ENCODE measurements at places on chromosomes 13 and 19.

DNA sequence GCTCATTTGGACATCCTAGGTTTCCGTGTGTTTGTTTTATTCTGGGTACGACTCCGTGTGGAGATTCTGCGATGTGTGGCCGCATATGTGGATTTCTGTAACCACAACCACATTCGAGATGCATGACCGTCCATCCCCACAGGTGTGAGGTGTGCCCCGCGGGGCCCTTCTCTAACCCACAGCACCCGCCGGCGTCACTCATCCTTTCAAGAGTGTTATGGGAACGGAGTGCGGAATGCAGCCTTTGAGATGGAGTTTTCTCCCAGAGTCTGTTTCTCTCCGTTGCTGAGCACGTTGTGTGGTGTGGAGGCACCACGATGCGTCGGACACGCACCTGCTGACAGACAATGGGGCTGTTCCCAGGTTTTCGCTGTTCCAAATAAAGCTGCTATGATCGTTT lies 40.0 kb downstream of the C13orf46 start:
- no peak for DNase-seq

- DNase-seq = no peak
These were observed 584 bp upstream of the RPS16 start for GRCh38 chr19:39436350-39436716.

- peak; percentile 38 for DNase-seq
These were observed 229.6 kb downstream of the ZIC5 start for GRCh38 chr13:99741960-99742359.

DNA sequence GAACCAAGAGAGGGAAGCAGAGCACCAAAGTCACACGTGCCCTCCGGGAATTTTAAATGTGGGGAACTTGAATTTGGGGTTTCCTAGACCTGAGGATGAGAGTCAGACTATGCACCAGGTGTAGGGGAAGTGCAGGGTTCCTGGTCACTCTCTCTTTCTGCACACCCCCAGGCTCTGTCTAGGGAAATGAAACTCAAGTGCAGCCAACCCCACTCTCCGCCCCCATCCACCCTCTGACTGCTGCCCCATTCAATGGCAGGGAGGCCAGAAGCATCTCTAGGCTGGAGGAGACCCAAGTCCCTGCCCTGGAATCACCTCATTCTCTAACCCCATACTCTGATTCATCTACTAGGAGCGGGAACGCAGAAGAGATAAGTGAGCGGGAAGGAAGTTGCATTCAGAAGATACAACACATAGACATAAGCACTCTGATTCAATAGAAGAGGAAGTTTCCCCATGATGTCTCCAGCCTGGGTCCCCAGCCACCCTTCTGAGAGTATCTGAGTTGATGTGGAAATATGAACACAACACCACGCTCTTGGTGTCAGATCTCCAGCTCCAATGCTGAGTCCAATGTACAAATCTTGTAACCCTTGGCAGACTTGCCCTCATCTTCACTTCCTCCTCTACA lies 4.7 kb upstream of the SIGLEC14 start:
- no peak for DNase-seq

DNA sequence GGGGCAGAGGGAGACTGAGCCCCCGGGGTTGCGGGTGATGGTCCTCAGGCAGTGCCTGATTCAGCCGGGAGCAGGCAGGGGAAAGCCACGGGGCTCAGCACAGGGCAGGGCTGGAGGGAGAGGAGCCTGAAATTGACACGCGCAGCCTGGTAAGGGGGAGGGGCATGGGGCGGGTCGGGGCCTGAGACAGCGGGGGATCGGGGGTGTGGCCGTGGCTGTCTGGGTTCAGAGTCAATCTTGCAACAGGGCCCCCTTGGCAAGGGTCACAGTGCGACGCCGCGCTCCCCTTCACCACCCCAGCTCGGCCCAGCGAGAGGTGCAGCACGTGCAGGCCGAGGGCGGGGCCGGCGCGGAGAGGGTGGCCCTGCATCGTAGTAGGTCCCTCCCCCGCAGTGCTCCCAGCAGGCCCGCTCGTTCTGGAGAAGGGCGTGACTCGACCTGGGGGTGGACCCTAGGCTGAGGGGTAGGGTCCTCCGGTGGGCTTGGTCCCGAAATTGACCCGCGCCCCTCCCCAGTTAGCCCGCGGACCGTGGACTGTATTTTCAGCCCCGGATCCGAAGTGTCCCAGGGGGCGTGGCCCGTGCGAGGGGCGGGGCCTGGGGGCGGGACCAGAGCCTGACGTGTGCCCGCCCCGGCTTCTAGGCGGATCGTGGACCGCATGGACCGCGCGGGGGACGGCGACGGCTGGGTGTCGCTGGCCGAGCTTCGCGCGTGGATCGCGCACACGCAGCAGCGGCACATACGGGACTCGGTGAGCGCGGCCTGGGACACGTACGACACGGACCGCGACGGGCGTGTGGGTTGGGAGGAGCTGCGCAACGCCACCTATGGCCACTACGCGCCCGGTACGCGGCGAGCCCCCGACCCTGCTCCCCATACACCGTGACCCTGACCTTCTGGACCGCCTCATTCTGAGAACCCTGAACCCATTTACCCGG lies 6.0 kb downstream of the RCN3 start:
- DNase-seq = peak; percentile 97

DNA sequence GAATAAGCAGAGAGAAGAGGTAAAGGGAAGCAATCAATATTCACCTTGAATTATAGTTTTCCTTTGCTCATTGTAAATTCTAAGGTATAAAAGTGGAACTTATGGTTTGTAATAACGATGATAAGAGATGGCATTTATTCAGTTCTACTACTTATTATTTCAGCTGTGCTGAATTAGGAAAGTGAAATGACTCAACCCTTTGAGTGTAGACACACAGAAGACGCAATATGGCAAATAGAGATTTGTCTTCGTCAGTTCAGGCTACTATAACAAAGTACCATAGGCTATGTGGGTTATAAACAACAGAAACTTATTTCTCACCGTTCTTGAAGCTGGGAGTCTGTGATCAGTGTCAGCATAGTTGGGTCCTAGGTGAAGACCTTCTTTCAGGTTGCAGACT lies 713.0 kb upstream of the PCDH9 start:
- DNase-seq = no peak

DNA sequence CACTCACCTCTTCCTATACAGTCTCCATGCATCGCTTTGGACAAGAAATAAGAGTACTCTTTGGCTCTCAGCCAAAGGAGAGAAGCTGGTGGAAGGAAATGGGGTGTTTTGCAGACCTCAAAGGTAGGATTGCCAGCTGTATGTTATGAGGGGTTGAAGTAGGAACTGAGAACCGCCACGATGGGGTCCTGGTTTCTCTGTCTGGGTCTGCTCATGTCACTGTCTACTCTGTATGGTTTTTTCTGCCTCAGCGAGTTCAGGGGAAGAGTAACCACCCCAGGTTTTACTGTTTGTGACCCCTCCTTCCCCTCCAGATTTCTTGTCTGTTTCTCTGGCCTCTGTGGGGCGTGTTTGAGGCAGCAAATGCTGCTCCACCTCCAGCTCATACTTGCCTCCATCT lies 4.1 kb downstream of the ZNF805 start:
- no peak for DNase-seq

- peak; percentile 69 for DNase-seq
These were observed 105.0 kb downstream of the STK24 start for GRCh38 chr13:98471934-98472333.

DNA sequence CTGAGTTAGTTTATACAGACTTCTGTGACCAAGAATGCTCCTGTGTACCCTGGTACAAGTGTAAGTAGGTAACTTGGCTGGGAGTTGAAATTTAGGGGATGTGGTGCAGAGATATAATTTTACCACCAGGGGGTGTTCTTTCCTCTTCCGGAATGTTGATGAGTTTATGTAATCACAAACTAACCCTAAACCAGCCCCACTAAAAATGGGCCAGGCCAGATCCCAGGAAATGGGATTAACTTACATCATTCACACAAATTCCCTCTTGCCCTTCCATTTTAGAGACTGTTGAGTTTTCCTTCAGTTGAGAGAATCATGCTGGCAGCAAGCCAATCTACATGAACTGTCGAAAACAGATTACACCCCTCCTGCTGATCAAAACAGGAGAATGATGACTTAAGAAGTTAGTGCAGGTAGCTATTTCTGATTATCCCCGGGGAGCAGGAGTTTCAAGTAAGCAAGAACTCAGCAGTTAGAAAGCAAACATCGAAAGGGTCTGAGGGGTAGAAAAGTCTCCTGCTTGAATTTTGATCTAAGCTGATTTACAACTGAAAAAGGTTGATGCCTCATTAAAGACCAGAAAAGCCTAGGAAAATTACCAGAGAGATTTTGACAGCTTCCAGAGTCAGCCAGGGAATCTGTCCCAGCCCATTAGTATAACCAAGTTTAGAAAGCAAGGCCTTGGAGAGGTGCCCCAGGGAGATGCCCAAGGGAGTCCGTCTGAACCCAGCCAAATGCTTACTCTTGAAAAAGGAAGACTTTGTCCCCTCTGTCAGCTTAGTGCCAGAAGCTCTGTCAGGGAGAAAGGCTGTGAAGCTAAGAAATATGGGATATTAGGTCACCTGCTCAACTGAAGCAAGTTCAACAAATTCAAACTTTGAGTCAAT lies 32.3 kb upstream of the MED4 start:
- peak; percentile 71 for DNase-seq

Measured in small intestine (tissue), 16 donors.